ENCODE measurements at places on chromosomes 12 and 14.
A peak's percentile ranks its signal among the peaks of the same experiment; 100 is the strongest.

DNA sequence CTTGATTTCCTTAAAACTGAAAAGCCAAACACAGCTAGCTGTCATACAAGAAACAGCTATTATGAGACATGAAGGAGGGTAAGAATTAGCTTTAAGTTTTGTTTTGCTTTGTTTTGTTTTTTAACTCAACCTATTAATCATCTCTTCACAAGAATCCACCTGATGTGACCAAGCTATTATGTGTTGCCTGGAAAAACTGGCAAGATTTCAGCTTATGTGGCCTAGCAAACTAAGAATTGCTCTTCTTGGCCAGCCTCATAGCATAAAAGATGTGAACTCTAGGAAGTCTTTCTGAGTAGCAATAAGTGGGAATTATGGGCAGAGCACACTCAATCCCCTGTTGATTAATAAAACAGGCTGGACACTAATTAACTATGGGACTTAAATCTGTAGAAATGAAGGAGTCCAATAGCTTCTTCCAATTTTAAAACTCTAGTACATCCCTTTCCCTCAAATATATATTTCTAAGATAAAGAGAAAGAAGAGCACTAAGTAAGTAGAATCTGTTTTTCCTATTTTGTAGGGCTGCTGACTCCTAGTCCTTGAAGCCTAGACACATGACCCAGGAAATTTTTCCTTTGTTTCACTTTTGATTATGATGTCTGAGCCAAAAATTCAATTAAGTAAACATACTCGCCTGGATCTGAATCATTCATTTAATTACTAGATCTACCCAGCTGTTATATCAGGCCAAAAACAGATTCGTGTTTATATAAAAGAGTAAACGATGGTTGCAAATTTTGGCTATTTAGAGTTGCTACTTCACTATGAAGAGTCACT lies 75.7 kb downstream of the GTF2A1 start:
- no peak for DNase-seq

DNA sequence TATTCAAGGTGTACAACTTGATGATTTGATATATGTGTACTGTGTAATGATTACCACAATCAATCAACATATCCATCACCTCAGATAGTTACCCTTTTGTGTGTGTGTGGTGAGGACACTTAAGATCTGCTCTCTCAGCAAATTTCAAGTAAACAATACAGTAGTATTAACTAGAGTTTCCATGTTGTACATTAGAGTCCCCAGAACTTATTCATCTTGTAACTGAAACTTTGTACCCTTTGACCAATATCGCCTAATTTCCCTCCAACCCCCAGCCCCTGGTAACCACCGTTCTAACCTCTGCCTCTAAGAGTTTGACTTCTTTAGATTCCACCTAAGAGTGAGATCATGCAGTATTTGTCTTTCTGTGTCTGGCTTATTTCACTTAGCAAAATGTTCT lies 12.1 kb downstream of the ADCK1 start:
- DNase-seq = no peak

DNA sequence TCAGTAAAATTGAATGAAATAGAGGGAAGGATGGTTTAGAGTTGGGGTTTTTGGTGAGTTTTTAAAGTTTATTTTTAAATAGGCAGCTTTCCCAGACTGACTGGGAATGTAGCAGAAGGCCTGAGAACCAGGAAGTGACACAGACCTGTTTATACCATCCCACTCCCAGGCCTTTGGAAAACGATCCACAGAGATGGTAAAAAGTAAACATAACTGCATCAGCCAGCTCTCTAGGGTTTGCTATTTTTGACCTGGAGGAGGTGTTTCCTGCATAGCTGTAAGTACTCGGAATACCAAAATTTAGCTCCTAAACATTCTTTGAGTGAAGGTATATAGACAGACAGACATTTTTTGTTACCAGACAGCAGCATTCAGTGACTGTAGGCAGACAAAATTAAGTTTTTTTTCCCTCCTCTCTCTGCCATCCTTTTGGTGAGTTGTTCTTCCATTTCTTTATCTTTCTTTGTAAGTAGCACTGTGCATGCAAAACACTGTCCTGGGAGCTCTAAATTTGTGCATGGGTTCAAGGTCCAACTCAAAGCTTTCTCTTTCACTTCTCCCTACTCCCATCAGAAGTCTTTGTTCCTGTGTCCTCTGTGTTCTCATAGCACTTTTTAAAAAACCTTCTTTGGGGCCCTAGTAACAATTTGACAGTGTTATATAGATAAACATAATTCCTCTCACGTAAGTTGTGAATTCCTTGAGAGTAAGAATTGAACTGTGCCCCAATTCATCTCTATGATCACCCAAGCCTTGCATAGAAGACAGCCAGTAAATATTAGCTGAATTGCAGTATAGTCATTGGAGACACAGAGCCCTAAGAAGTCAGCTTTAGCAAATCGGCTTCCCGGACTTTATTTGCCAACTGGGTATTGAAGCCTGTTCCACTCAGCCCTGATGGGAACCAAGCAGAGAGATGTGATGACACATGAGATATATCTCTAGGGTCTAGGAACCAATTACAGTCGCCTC lies 37.4 kb downstream of the SUSD6 start:
- DNase-seq = peak; percentile 93

DNA sequence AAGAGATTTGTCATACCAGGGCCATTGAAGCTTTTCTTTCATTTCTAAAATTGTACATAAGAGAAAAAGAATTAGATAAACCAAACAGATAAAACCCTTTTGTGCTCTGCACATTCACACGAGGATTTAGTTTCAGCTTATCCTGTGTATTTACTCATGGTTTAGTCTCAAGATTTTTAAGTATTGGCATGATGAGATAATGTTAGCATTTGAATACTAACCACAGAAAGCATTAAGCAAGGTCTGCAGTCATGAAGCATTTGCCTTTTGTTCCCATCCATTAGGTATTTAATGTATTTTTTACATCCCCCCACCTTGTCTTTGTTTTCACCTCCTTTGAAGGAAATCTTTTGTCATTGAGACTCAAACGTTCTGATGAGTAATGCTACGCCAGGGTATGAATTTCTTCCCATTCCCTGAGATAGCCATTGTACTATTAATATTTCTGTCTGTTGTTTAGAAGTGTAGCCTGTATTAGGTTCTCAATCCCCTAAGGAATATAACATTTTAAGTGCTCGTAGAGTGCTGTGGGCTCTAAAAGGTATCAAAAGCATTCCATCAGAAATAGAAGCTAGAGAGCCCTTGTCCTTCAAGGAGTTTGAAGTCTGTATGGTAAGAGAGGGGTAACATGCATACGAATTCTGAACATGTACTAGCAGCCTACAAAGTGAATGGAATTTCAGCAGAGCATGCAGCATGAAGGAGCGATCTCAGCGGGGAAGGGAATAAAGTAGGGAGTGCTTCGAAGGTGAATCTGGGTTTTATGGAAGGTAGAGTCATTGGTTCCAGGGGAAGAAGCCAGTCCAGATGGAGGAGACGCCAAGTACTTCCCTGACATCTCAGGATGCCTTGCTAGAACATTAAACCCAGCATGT lies 22.3 kb downstream of the CRADD start:
- peak; percentile 93 for DNase-seq

DNA sequence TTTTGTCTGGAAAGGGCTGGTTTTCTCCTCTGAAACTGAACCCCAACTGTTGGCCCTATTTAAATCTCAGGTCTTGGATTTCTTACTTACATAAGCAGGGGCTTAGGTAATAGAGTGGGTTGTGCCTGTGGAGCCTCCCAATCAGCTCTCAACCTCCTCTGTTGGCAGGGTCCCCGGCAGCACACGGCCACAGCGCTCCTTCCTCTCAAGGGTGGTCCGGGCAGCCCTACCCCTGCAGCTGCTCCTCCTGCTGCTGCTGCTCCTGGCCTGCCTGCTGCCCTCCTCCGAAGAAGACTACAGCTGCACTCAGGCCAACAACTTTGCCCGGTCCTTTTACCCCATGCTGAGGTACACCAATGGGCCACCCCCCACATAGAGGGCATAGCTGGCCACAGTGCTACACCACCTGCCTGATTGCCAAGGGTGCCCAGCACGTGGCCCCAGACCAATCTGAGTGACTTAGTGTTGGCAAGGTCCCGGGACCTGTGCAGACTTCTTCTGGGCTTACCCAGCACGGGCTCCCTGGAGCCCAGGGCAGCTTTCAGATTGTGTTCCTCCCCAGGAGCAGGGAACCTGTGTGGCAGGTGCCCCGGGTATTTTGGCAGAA lies 68.9 kb downstream of the ESR2 start:
- DNase-seq = no peak

DNA sequence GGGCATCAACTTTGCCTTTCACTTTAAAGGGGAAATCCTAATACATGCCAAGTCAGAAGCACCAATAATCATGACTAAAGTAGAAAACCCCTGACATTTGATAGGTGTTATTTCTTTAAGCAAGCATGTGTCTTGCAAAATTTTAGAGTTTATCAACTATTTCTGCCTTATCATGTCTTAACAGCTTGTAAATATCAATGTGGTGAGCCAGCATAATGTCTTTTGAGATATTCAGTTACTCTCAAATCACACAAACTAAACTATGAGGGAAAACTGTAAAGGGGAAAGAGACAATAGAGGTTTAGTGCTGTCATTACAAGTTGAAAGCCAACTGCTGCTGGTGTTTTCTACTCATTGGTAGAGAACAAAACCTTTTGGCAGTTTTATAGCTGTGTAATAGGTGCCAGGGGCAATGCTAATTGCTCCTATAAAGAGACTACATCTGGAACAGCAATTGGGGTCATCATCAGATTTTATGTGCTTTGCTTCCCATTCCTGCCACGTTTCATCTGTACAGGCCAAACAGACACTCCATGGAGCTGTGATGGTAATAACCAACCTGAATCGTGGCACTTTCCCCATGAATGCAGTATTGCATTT lies 1027.4 kb downstream of the FSCB start:
- no peak for DNase-seq

GRCh38 chr12:12387501-12387900 lies 30.6 kb downstream of the BORCS5 start:
- DNase-seq = peak; percentile 59

DNA sequence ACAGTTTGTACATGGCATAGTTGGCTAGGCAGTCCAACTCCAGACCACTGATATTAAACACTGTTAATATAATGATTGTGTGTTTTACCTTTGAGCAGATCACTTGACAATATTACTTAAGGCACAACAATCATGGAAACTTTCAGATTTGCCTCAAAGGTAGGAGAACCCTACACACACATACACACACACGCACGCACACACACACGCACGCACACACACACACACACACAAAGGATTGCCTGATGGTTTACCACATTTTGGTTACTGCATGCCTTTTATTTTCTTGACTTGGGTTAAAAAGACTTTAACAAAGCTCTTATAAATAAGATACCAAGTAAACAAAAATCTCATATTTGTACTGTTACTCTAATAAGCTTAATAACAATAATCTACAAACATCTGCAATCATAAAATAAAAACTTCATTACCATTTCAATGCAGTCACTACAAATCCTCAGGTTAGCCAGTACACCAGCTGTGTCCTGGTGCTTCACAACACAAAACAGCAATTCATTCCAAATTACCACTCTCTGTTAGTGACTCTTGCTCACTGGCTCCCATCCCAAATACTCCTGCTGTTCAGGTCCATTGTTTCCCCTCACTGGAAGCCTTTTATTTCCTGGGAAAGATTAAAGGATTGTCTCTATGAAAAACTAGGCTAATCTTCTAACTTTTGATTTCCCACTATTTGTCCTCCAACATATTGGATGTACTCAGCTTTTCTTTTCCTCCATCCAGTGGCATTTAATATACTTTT lies 175.2 kb upstream of the ATP2B1 start:
- DNase-seq = peak; percentile 48

GRCh38 chr14:69441948-69442347 lies 42.6 kb upstream of the PLEKHD1 start:
- DNase-seq = no peak

GRCh38 chr14:64758691-64759554 lies 54.7 kb downstream of the PLEKHG3 start:
- peak; percentile 97 for DNase-seq

GRCh38 chr12:122117979-122118378 lies 39.4 kb downstream of the MLXIP start:
- peak; percentile 24 for DNase-seq

DNA sequence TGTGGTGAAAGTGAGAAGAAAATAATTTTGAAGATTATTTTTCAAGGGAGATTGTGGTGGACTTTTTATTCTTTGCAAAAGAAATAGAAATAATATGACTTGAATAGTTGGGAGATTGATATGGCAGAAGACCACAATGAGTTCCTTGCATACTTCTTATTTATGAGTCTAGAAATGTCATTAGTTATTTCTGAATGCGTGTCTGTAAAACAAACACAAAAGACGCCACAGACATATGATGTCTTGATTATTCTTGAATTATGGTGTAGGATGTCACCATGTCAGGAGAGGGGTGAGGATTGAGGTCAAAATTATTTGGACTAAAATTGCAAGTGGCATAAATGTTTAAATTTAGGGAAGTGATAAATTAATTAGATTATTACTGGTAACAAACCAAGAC lies 440.7 kb upstream of the PDE3A start:
- DNase-seq = no peak

- no peak for DNase-seq
Observed at GRCh38 chr12:74509886-74510285, 27.7 kb upstream of the ATXN7L3B start.

DNA sequence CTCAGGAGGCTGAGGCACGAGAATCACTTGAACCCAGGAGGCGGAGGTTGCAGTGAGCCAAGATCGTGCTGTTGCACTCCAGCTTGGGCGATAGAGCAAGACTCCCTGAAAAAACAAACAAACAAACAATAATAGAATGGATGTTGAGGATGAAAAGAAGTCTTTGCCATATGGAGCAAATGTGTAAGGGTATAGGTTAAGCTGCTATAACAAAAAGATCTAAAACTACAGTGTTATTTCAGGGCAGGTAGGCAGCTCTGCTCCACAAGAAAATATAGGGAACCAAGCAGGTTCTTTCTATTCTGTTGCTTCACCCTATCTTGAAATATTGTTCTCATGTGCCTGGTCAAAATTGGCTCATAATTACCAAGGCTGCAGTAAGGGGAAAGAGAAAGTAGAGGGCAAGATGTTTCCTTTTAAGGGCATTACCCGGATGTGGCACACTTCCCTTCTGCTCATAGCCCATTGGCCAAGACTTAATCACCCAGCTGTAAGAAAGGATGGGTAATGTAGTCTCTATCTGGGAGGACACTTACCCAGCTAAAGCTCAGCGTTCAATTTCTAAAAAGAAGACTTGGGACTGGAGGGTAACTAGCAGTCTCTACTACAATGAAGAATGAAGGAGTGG lies 23.5 kb downstream of the SDSL start:
- no peak for DNase-seq

DNA sequence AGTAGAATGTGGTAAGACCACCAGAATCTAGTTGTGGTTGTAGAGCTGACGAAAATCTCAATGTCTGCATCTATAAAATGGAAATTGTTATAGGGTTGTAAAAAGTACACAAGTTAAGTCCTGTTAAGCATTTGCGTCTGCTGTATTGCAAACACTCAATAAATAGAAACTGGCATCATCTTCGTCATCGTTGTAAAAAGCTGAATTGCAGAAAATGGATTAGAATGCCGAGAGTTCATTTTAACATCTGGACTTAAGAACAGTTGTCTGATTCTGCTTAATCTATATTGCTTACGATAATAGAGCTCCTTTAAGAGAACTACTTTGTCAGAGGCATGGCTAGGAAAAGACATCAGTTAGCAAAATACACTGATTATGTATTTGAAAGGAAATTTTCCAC lies 33.2 kb downstream of the KCNMB4 start:
- no peak for DNase-seq

- peak; percentile 69 for DNase-seq
Observed at GRCh38 chr14:63777024-63777423, 49.2 kb upstream of the SGPP1 start.
